ENCODE measurements at places on chromosomes 6 and 20. TPM values are rescaled to one million over a fixed set of nuclear protein-coding genes. Genes with fewer than 3 reads are reported as not detected.

GRCh38 chr6:129981598-129981997 is 36.8 kb upstream of the L3MBTL3 start:
- DNase-seq = no peak

DNA sequence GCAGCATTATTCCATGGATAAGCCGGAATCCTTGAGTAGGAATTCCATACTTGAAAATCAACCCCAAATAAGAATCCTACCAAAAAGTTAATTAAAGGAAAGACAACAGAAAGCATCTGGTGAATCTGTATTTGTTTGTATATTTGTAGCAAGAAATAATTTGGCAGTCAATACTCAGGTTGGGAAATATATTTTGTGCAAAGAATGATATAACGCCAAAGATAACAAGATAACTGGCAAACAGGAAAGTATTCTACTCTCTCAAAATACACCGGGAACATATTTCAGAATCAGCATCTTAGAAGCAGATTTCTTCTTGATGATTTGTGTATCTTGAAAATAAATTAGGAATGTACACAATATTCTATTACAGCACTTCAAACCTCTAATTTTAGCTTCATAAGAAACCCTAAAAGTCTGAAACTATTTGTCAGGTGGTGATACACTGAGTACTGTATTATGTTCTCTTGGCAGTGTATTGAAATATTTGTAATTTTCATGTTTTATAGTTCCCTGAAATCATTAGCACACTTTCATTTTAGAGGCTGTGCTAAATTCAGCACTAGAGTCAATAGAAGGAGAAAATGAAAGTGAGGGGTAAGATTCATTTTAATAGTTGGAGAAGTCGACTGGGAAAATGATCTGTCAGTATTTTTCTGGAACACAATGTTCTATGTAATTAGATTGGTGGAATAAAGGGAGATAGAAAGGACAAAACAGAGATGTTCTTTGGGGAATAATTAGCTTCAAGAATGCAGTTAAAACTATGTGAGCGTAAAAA is 879.7 kb upstream of the GJE1 start:
- no peak for DNase-seq

The PAX1 gene
- total RNA-seq = 1.2 TPM

The HLA-DRA gene
- total RNA-seq = 92.8 TPM

GRCh38 chr6:131955192-131955591 is 4.0 kb upstream of the CCN2 start:
- no peak for DNase-seq

GRCh38 chr6:118252474-118252873 is 295.6 kb upstream of the PLN start:
- no peak for DNase-seq

GRCh38 chr6:22108199-22108598 is 188.6 kb downstream of the PRL start:
- DNase-seq = no peak

- no peak for DNase-seq
Measured at GRCh38 chr20:60513141-60513540, 554.9 kb downstream of the CDH26 start.

The PRL gene
- total RNA-seq = 0.39 TPM

DNA sequence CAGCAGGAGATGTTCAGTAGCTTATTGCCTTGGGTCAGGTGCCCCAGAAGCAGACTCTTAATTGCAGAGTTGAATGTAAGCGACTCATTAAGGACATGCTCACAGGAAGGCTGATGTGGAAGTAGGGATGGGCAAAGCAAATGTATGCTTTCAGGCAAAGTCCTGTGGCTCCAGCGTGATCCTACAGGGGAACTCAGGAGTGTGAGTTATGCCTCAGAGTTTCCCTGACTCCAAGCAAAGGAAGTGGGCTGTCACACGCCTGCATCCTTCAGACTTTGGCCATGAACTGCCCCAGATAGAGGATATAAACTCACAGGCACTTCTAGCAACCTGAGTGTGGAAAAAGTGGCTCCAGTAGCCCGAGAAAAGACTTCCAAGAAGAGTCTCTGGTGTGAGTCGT is 64.9 kb upstream of the ZNF133 start:
- no peak for DNase-seq

DNA sequence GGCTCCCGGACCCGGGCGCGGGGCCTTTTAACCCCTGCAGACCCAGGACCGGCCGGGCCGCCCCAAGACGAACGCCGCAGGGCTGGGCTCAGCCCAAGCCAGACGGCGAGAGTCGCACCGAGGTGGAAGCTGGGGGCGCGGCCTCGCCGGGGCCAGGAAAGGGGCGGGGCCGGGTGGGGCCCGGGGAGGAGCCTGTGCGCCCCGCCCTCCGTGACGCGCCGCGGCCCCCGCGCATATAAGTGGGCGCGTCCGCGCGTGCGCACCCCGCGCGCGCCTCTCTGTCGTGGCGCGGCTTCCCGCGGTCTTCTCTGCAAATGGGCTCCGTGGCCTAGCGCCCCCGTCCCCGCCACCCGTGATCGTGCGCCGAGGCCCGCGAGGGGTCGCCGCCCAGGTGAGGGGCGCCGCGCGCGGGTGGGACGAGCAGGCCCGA is at the start of gene PPDPF:
TSS of gene PPDPF (plus strand) at position 262 of the 430 bp plus-strand sequence. CDS start 544 bp downstream, outside the sequence.
- peak; percentile 82 for DNase-seq

The MAS1 gene
- total RNA-seq = under 0.01 TPM

DNA sequence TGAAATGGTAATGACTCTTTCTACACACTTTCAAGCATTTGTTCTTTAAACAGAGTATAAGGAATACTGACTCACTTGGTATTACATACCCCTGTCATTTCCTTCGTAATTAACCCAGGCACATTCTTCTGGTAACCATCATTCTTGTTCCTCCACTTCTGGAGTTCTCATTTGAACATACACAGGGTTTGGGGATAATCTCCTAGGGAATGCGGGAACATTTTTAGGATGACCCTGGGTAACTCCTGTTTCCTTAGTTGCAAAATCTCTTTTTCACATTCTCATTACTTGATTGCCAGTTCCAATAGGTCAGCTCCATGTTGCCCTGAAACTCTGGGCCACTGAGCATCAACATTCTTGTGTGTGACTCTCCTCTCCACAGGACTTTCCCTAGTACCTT is 51.5 kb upstream of the E2F3 start:
- no peak for DNase-seq

- no peak for DNase-seq
Measured at GRCh38 chr6:107877968-107878367, 53.9 kb upstream of the SCML4 start.

The PNLDC1 gene
- 0.30 TPM for total RNA-seq

The KHDRBS2 gene
- total RNA-seq = 0.30 TPM
